NCI-H2171 treated with DMSO at 0.1 percent for 48 hours (cell line): ENCODE measurements at places on chromosomes 5 and 9.

GRCh38 chr9:123326662-123327093 is 29.3 kb upstream of the CRB2 start:
- no peak for DNase-seq

DNA sequence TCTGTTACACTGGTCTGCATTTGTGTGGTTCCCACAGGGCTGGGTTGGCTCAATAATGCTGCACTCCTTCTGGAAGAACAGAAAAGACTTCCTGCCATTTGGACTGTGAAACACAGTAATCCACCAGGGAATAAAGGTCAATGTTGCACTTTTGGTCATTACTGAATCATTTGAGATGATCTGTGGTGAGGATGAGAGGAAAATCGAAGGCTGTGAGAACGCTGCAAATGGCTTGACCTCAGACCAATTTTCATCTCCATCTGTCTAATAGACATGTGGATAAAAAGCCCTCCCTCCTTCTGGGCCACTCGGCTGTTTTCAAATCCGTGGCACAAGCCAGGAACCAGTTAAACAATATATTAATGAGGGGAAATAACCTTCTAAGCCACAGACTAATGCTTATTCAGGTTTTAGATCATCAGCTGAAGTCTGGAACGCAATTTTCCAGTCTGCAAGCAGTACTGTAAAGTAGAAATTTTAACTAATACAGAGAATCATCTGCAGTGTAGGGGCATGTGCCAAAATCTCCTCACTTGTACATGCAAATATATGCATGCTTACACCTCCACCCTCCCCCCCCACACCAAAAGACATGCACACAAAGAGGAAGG is 20.2 kb downstream of the TLE1 start:
- peak; percentile 47 for DNase-seq

DNA sequence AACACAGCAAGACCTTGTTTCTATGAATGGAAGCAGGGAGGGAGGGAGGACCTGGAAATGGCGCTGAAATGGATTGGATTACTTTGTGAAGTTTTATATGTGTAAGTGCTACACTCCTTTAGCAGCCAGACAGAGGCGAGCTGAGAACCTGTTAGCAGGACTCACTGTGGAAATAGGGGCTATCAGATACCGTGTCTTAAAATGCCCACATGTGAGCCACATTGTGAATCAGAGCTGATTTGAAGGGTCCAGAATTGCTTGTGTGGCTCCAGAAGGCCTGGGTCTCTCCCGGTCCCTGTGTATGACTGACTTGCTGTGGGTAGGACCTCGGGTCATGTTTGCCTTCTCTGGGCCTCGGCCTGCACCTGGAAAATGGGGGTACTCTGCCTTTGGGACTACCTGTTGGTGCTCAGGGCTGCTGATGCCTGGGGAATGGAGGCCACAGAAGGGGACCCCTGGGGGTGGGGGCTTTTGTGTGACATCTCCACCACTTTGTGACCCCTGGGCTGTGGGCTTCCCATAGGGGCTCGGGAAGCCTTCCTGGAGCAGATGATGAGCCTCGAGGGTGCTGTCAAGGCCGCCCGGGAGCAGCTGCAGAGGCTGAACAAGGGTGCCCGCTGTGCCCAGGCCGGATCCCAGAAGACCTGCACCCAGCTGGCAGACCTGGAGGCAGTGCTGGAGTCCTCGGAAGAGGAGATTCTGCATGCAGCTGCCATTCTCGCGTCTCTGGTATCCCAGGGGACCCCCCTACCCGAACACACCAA is 24.0 kb upstream of the AIF1L start:
- no peak for DNase-seq

GRCh38 chr5:61603211-61603908 is 271.3 kb downstream of the ZSWIM6 start:
- no peak for DNase-seq

DNA sequence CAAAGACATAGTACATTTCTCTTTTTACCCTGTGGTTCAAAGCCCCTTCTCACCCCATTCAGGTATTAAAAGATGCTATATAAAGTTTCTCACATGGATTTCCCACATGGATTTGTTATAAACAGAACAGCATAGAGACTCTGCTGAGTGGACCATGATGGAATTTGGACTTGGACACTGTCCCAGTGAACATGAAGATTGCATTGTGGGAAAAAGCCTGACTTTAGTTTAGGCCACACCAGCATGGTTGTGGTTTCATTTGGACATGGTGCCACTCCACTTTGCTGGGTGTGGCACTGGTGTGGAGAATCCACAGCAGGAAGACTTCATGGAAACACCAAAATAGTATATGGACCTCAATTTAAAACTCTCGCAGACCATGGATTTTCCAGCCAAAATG is 124.6 kb downstream of the ARHGAP26 start:
- DNase-seq: no peak

- DNase-seq: no peak
Measured at GRCh38 chr9:103245369-103245768, 250.2 kb downstream of the CYLC2 start.

GRCh38 chr9:115999498-115999897 is 154.1 kb upstream of the PAPPA start:
- no peak for DNase-seq

DNA sequence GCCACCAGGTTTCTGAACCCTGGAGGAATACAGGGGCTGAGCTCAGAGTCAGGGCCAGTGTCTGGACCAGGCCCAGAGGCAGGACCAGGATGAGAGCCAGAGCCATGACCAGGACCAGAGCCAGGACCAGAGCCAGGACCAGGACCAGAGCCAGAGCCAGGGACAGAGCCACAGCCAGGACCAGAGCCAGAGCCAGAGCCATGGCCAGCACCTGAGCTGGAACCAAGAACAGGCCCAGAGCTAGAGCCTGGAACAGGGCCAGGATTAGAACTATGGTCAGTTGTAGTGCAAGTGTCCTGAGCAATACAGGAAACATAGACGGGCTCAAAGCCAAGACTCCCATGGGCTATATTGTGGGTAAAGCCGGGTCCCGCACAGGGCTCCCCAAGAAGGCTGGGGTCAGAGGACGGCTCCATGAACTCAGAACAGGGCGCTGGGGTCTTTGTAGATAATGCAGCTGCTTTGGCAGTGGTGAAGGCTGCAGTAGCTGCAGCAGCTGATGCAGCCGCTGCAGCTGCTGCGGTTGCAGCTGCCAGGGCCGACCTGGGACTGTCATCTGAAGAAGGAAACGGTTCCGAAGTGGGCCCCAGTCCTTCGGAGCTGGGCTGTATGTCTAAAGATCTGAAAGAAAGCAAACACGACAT is 559 bp downstream of the SPAG8 start:
- DNase-seq: no peak

DNA sequence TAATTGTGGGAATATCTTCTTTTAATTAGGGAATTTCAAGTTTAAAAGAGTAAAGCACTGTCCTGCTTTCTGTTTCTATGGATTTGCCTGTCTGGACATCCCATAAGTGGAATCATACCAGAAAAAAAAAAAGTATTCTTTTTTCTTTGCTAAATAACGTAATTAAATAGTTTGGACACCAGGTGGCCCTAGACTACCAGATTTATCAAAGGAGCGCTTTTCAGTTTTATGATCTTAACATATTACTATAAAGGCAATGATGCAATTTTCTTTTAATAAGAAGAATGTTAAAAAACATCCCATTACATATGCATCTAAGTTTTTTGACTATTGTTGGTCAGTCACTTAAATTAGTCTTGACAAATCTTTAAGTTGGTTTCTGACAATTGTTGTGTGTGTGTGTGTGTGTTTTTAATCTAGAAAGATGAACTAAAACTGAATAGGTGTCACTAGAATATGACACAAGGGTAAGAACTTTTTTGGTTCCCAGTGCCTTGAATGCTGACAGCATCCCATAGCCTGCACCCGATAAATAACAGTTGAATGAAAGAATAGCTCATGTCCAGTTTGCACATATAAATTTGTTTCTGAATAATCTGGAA is 49.5 kb downstream of the C5orf22 start:
- peak; percentile 68 for DNase-seq

GRCh38 chr9:81522716-81523551 is 166.4 kb downstream of the TLE1 start:
- DNase-seq: peak; percentile 51

- DNase-seq: peak; percentile 26
Measured at GRCh38 chr5:157130925-157131324, 11.7 kb downstream of the MED7 start.

DNA sequence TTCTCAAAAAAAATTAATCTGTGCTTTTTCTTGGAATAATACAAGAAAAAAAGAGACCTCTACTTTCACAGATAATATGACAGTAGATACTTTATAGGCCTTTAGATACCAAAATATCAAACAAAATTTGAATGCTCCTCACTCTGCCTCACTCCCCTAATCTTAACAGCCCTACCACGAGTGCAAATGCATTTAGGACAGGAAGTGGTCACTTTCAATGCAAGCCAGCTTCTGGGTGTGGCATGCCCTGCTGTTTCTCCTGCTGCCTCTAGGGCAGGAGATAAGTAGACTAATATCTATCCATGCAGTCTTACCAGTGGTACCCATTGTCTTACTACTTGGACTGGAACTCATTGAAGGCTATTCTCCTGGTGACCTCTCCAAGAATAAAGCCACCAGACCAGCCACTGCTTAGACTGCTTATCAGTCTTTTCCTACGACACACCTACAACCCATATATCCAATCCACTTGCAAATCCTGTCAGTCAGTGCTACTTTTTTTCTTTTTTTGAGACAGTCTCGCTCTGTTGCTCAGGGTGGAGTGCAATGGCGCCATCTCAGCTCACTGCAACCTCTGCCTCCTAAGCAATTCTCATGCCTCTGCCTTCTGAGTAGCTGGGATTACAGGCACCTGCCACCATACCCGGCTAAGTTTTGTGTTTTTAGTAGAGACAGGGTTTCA is 23.0 kb downstream of the FRRS1L start:
- no peak for DNase-seq

GRCh38 chr9:129933185-129934040 is 98.2 kb downstream of the USP20 start:
- DNase-seq: no peak

- peak; percentile 88 for DNase-seq
Measured at GRCh38 chr5:7629561-7629960, 221.4 kb downstream of the CFAP90 start.
